ENCODE measurements at places on chromosomes 3 and 15.

DNA sequence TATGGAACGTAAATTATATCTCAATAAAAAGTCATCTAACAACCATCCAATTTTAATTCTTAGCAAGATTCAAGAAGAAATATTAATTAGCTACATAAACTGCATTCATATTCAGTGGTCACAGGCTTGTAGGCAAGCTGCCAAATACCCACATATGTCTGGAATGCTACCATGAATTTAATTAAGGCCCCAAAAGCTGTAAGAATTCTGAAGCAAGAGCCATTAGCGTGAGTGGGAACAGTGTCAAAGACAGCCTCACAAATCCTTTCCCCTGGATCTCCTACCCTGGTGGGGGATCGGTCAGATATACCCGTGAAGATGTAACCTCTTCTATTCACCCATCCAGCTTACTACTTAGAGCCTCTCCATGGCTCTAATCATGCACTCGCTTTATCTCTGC lies 40.0 kb downstream of the ATG7 start:
- DNase-seq: peak; percentile 46

DNA sequence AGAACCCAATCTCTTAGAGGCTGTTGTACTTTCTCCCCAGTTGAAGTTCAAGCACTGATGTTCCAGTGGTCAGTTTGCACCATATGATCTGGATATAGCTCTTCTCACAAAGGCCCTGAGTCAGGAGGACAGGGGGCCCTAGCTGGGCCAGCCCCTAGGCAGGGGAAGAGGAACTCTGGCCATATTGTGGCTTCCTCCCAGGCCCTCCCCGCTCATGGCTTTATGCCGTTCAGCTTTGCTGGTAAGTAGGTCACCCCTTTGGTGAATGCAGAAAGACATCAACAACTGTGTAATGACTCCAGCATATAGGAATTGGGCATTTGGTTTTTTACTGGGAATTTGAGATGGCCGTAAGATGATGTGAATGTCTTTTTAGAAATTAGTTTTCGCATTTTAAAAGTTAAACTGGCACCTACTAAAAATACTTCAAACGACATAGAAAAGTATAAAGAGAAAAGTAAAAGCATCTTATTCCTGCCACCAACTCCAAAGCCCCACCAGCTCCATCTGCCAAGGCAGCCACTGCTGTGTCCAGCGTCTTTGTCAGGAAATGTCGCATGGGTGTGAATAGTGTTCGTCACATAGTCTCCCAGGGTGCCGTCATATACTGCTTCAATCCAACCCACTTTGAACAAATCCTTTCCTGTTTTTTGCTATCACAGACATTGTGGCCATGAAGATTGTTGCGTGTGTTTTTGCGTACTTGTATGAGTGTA lies 25.3 kb downstream of the CCR9 start:
- no peak for DNase-seq

DNA sequence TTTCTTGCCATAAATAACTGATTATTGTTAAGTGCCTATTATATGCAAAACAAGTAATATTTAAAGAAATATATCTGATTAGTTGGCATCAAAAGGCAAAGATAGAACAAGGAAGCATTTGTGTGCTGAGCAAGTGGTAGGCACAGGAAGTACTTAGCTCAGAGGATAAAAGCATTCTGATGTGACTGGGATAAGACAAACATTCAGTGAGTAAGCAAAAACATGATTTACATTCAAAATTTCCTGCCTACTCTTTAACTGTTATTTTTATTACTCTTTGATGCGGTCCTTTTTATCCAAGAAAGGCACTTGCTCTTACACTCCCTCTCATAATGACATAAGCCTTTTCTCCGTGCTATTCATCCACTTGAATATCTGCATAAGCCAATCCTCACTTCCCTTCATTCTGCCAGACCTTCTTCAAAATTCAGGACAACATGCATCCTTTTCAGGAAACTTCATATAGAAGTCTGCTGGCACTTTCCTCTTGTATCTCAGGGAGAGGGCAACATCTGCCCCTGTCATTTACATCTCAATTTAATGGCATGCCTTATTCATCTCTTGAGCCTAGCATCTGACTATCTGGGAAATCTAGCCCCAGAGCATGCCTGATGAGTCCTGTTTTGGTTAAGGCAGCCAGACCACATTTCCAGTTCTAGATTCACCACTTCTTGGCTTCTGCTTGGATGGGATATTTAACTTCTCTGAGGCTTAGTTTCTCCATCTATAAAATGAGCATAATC lies 478.2 kb upstream of the ROBO2 start:
- no peak for DNase-seq

- DNase-seq: no peak
These were observed 15.3 kb downstream of the SLC28A1 start for GRCh38 chr15:84899750-84900149.

DNA sequence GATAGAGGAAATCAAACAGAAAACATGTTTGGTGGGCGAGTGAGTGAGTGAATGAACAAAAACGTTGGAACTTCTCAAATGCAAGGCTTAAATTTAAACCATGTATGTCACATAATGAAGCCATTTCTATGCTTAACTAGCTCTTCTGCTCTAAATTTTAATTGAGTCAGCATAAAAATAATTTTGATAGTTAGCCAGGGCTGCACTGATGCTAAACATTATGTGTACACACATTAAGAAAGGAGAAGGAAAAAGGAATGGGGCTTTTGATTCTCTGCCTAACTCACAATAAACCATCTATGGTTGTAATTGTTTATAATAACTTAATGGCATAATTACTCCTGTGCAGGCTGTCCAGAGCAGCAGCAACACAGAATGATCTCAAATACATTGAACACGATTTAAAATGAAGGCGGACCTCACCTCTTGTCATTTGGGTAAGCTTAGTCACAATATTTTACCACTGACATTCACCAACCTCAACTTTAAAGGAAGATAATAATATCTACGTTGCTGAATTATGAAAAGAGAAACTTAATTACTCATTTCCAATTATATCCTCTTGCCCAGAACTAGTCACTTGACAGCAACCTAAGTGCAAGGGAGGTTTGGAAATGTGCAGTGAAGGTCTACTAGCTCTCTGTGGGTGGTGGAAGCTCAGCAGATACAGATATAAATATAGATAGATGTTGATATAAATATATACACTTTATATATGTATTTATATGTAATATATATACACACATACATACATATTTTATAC lies 318.4 kb upstream of the TRIM42 start:
- DNase-seq: no peak

GRCh38 chr15:74428442-74428787 lies 5.3 kb downstream of the SEMA7A start:
- no peak for DNase-seq

DNA sequence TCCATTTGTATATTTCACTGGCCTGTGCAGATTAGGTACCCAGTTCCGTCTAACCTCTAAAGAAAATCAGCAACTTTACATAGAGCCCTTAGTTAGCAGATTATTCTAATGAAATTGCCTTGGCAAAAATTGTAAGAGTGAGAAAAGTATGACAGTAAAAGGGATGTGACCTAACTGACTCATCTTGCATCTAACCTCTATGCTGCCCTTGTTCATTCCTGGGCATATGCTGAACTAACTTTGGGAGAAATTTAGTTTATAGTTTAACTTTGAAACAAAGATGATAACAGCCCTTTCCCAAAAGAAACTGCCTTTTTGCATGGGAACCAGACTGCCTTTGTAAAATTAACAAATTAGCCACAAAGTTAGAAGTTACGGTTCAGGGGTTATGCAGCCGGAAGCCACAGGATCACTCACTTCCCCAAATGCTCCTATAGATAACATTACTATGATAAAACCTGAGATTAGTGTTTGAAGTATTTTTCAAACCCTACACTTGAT lies 839.8 kb upstream of the ALCAM start:
- no peak for DNase-seq

- no peak for DNase-seq
These were observed 93.0 kb downstream of the RARB start for GRCh38 chr3:25520926-25521559.

GRCh38 chr15:76010613-76011012 lies 1.6 kb downstream of the NRG4 start:
- DNase-seq: no peak

GRCh38 chr15:39625451-39625850 lies 44.6 kb downstream of the THBS1 start:
- no peak for DNase-seq

- DNase-seq: no peak
These were observed 94.0 kb downstream of the SOX2 start for GRCh38 chr3:181805703-181806102.

DNA sequence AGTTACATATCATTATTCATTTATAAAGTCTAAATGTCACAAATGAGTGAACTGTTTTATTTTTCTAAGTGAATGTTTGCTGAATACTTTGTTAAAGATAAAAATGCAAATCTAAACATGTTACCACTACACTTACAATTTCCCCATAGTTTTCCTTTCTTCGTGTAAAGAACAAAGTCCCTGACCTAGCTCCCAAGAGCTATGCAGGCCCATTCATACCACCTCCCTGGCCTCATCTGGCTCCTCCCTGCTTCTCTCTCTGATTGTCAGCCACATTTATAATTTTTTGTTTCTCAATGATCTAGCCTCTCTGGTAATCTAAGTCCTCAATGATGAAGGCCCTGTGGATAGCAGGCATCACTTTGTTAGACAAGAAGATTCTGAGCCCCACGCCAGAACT lies 31.0 kb upstream of the OR5K4 start:
- no peak for DNase-seq

DNA sequence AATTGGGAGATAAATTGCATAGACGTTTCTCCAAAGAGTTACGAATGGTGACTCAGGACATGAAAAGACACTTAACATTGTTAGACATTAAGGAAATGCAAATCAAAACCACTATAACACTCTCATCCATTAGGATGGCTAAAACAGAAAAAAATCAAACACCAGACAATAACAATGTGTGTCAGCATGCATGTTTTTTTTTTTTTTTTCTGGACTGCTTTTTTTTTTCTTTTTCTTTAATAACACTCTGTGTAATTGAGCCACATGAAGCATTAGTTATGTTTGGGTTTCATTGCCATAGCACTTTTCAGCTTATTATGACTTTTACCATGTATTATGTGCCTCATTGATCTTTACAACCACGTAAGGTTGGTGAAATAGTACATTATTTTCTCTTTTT lies 95.0 kb downstream of the NFKBIZ start:
- DNase-seq: peak; percentile 37

DNA sequence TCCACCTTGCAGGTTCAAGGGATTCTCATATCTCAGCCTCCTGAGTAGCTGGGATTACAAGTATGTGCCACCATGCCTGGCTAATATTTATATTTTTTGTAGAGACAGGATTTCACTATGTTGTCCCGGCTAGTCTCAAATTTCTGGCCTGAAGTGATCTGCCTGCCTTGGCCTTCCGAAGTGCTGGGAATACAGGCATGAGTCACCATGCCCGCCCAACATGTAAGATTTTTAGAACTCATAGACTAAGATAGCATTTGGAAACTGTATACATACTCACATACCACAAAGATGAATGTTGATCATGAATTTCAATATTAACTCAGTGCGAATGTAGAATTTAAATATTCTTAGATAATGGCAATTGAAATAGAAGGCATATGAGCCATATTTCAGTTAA lies 718.9 kb downstream of the NLGN1 start:
- peak; percentile 37 for DNase-seq

GRCh38 chr3:184945886-184946625 lies 134.1 kb downstream of the VPS8 start:
- no peak for DNase-seq
